ENCODE measurements at places on chromosomes 13 and 19.

DNA sequence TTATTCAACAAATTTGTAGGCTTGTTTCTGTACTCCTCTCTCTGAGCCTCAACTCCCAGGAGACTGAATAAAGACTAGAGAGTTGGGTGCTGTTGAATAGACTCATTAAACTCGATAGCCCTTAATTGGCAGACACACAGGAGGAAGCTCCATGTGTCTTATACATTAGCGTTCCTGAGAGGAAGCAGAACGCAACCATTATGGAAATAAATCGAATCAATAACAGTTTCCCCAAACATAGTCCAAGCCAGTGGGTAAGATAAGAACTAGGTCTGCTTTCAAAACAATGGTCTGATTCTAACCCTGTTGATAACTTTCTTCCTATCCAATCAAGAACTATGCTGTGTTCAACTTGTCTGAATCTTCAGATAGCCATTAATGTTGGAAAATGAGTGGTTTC lies 118.1 kb upstream of the FNDC3A start:
- no peak for DNase-seq

GRCh38 chr19:33868788-33869412 lies 72.2 kb downstream of the KCTD15 start:
- peak; percentile 6 for DNase-seq

DNA sequence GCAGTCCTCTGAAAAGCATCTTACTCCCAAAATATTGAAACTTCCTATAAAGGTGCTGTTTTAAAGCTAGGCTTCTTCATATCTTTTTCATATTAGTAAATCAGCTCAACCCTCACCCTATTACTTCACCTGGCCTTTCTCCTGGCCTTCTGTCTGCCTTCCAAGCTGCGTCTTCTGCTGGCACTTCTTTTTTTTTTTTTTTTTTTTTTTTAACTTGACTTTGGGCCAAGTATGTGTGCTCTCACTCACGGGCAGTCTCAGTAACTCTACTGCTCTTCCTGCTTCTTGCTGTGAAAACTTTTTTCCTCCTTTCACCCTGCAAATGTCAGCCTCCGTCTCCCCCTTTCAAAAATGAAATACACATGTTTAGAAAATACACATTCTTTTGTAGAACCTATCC lies 41.2 kb upstream of the KCTD4 start:
- peak; percentile 60 for DNase-seq

GRCh38 chr13:42113478-42113877 lies 65.0 kb downstream of the DGKH start:
- DNase-seq = no peak

- no peak for DNase-seq
Measured at GRCh38 chr13:27086599-27087265, 84.9 kb downstream of the USP12 start.

GRCh38 chr13:106786006-106786563 lies 218.1 kb upstream of the ARGLU1 start:
- DNase-seq = peak; percentile 25

- no peak for DNase-seq
Measured at GRCh38 chr19:6056282-6056741, 54.0 kb downstream of the RFX2 start.

- DNase-seq = no peak
Measured at GRCh38 chr19:33472691-33473652, 48.6 kb downstream of the PEPD start.

DNA sequence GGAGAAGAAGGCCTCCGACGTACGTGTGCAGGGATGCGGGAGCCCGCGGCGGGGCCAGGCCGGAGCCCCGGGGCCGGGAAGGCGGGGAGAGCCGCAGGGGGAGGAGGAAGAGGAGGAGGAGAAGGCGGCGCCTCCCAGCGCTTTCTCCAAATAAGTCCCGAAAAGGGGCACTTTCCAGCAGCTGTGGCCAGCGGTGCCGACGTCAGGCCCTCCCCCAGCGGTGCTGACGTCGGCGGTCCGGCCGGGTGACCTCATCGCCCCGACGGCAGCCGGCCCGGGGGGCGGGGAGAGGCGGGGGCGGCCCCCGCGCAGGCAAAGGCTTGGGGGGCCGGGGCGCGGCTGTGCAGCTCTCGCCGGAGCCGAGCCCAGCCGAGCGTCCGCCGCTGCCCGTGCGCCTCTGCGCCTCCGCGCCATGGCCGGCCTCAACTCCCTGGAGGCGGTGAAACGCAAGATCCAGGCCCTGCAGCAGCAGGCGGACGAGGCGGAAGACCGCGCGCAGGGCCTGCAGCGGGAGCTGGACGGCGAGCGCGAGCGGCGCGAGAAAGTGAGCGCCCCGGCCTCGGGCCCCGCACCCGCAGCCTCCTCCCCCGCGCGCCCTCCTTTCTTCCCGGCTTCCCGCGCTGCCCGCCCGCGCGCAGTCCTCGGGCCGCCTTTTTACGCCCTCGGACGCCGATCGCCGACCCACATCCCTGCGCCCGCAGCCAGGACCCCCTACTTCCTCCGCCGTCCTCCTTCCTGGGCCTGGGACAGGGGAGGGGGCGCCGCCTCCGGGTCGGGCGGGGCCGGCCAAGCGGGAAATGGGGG lies at the start of gene TPM4:
TPM4 (plus strand) TSS at position 342 of the 804 bp plus-strand sequence; CDS start at position 413, 71 bp downstream.
- peak; percentile 84 for DNase-seq

GRCh38 chr19:16627193-16627927 lies 644 bp downstream of the MED26 start:
- peak; percentile 46 for DNase-seq

DNA sequence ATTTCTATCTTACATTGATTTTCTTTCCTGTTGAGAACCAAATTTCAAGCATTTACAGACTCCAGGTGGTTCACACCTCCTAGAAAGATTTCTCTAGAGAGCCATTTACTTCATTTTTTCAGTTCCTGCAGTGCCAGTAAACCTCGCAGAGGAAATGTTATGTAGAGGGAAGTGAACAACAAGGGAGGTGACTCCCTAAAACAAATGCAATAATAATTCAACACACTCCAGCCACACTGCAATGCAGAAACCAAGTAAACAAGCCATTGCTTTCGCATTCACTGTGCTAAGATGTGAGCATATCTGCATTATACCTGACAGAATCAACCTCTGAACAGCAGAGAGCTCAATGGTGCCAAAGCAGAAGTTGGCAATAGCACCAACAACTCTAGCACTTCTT lies 215.1 kb downstream of the RBM26 start:
- DNase-seq = no peak

- DNase-seq = no peak
Measured at GRCh38 chr19:55382013-55382412, 2.1 kb downstream of the TMEM238 start.

GRCh38 chr13:82962397-82962796 lies 919.9 kb downstream of the SLITRK1 start:
- peak; percentile 2 for DNase-seq

GRCh38 chr13:47039106-47039505 lies 142.3 kb upstream of the HTR2A start:
- no peak for DNase-seq

- DNase-seq = no peak
Measured at GRCh38 chr13:58729361-58729760, 1097.8 kb downstream of the PCDH17 start.

All from hematopoietic multipotent progenitor cell treated with erythropoietin and hydrocortisone succinate and interleukin-3 and kit ligand, for 6 days (in vitro differentiated cells).